Left ventricle myocardium inferior (tissue), 1 donor: ENCODE measurements at places on chromosomes 2 and 18. TPM values are rescaled to one million over a fixed set of nuclear protein-coding genes. Genes with fewer than 3 reads are reported as not detected.

The RMC1 gene
- 14.7 TPM for total RNA-seq

The ALK gene
- 0.14 TPM for total RNA-seq

The POTEC gene
- not detected for total RNA-seq

The MTCL1 gene
- 9.1 TPM for total RNA-seq

The TMEM87B gene
- total RNA-seq = 5.7 TPM

The DUSP2 gene
- 0.82 TPM for total RNA-seq

The CNDP1 gene
- not detected for total RNA-seq

The HAAO gene
- total RNA-seq = 2.3 TPM

The STEAP3 gene
- 7.1 TPM for total RNA-seq

The ADD2 gene
- 2.7 TPM for total RNA-seq

The KCNK3 gene
- 3.2 TPM for total RNA-seq

The CCDC74B gene
- total RNA-seq = 0.44 TPM

The SLC5A7 gene
- total RNA-seq = not detected

The GPR35 gene
- 1.3 TPM for total RNA-seq

The FOXD4L1 gene
- total RNA-seq = 0.11 TPM

The GNLY gene
- total RNA-seq = 1.5 TPM

The LBX2 gene
- total RNA-seq = 0.25 TPM

The MMADHC gene
- total RNA-seq = 109 TPM

The RPS27A gene
- total RNA-seq = 459 TPM

The MARCO gene
- 7.0 TPM for total RNA-seq

The PDCL3 gene
- total RNA-seq = 27.6 TPM

The CROCC2 gene
- not detected for total RNA-seq

The SGPP2 gene
- 2.3 TPM for total RNA-seq

The MSTN gene
- total RNA-seq = not detected

The TTR gene
- not detected for total RNA-seq

The AKAIN1 gene
- total RNA-seq = not detected

The NAGK gene
- total RNA-seq = 46.7 TPM

The FAM228B gene
- total RNA-seq = 29.6 TPM

The ADI1 gene
- 195 TPM for total RNA-seq

The IL36B gene
- total RNA-seq = not detected

The GALNT14 gene
- total RNA-seq = 0.14 TPM

The ANKRD30BL gene
- total RNA-seq = not detected

The SLC9A2 gene
- 0.25 TPM for total RNA-seq

The HK2 gene
- total RNA-seq = 19.0 TPM

The MITD1 gene
- total RNA-seq = 16.0 TPM

The CCDC85A gene
- 4.4 TPM for total RNA-seq

The IL1A gene
- not detected for total RNA-seq

The PIEZO2 gene
- total RNA-seq = 0.33 TPM

The ACTG2 gene
- total RNA-seq = 1.6 TPM

The SLC14A1 gene
- 22.1 TPM for total RNA-seq

The ST6GAL2 gene
- total RNA-seq = 0.41 TPM

The CCDC74A gene
- total RNA-seq = 1.1 TPM

The EPHA4 gene
- 40.6 TPM for total RNA-seq

The LIMS3 gene
- 5.7 TPM for total RNA-seq

The NR4A2 gene
- 0.88 TPM for total RNA-seq

The PSMA8 gene
- not detected for total RNA-seq

The COL6A3 gene
- total RNA-seq = 57.1 TPM

The ITGB6 gene
- 0.99 TPM for total RNA-seq

The WNT10A gene
- not detected for total RNA-seq

The RASGRP3 gene
- 69.2 TPM for total RNA-seq

The TUBB8B gene
- not detected for total RNA-seq

The GKN1 gene
- not detected for total RNA-seq

The ARHGAP28 gene
- 1.5 TPM for total RNA-seq

The TDRD15 gene
- total RNA-seq = not detected

The ABHD1 gene
- total RNA-seq = 3.5 TPM

The FBXO48 gene
- 1.0 TPM for total RNA-seq
